ENCODE measurements at places on chromosomes 2 and 18. TPM values are rescaled to one million over a fixed set of nuclear protein-coding genes. Genes with fewer than 3 reads are reported as not detected.

GRCh38 chr2:215782965-215783364 lies 230.4 kb downstream of the MREG start:
- no peaks in the 10 kb centered on the region for H3K27me3 ChIP-seq
- H3K4me3 ChIP-seq, result no peak overlapping the region
- no peak for DNase-seq
- H3K27ac ChIP-seq, result no peak overlapping the region
- no peaks in the 10 kb centered on the region for H3K36me3 ChIP-seq

DNA sequence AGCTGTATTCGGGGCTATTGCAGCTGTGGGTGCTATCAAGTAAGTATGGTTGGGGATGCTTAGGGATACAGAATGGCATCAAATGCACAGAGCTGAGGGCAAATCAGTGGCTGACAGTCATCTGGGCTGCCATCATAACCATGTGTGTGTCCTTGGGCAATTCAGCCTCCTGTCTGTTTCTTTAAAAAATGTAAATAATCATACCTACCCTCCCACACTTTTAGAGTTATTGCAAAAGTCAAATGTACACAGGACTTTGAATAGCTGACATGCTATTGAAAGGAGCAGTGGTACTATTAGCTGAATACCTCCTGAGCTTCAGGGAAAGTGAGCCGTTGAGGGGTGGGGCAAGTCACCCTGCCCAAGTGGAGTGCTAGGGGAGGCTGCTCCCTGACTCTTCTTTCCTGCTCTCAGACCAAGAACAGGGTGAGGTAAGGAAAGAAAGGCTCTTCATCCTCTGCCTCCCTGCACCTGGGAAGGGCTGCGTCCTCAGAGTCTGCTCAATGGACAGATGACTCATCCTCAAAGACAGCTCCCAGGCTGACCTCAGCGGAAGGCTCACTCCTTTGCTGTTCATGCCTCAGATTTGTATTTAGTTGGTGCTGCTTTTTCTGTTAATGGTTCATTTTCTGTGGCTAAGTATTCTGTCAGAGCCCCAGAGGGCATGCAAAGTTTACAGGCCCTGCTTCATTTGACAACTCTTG lies 54.9 kb upstream of the BZW1 start:
- H3K27me3 ChIP-seq, result no peaks in the 10 kb centered on the region
- no peak overlapping the region for H3K27ac ChIP-seq
- peaks cover 5% of the 10 kb centered on the region for H3K4me1 ChIP-seq
- no peak overlapping the region for H3K4me3 ChIP-seq
- no peaks in the 10 kb centered on the region for H3K36me3 ChIP-seq

DNA sequence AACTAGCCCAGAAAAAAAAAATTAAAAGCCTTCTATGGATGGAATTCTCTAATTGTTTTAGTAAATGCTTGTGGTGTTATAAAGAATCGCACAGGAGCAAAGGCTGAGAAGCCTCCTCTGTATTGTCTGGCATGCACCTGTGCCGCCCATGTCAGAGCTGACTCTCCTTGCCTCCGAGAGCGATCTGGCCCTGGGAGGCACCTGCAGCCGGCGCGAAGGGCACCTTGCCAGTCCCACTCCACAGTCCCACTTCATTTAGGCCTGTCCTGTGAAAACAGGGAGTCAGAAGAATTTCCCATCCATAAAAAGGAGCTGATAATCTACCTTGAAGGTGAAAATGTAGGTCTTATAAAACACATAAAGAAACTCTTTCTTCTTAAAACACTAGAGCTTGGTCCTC lies 170.9 kb upstream of the PXDN start:
- H3K4me3 ChIP-seq, result no peak overlapping the region
- no peaks in the 10 kb centered on the region for H3K4me1 ChIP-seq
- no peaks in the 10 kb centered on the region for H3K36me3 ChIP-seq
- DNase-seq, result no peak

DNA sequence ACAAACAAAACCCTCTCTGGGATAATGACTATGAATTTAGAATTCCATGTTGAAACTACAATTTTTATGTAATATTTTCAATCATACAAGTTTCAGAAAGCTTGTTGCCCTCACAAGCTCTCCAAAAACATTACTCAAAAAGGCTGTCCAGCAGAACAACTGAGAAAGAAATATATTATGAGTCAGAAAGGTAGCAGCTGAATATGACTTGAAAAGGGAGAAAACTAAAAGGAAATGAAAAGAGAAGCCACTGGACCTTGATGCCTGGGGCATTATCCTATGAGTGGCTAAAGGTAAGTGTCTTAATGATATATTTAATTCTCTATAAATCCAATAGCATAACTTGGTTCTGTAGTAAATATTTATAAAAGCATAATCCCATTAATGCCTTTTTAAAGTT lies 61.8 kb downstream of the NXPH2 start:
- H3K36me3 ChIP-seq, result no peaks in the 10 kb centered on the region
- no peak overlapping the region for H3K4me3 ChIP-seq
- no peaks in the 10 kb centered on the region for H3K27me3 ChIP-seq
- no peak for DNase-seq
- no peaks in the 10 kb centered on the region for H3K4me1 ChIP-seq
- H3K27ac ChIP-seq, result no peak overlapping the region

GRCh38 chr2:225040856-225041206 lies 1.4 kb downstream of the DOCK10 start:
- no peaks in the 10 kb centered on the region for H3K36me3 ChIP-seq
- no peaks in the 10 kb centered on the region for H3K4me1 ChIP-seq
- no peak for DNase-seq
- peaks cover 25% of the 10 kb centered on the region for H3K27me3 ChIP-seq
- H3K27ac ChIP-seq, result no peak overlapping the region
- H3K4me3 ChIP-seq, result peak overlapping the region; percentile 41

DNA sequence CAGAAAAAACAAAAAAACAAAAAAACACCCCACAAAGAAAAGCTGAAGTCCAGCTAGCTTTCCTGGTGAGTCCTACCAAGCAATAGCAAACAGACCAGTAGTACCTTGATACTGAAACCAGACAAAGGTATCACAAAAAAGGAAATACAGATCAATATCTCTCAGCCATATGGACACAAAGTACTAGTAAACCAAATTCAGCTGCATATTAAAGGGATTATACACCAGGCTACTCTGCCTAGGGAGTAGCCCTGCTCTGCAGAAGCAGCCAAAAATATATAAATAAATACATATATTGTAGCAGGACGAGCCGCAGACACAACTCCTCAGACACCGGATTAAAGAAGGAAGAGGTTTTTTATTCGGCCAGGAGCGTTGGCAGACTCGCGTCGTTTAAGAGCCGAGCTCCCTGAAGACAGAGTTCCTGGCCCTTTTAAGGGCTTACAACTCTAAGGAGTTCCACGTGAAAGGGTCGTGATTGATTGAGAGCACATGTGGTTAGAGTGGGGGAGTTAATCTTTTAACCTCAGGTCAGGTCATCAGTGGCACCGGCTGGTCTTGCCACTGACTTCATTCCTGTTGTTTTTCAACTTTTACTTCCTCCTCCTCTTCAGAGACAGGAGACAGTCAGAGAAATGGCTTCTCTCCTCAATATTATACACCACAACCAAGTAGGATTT lies 38.4 kb upstream of the DTNB start:
- peaks cover 3% of the 10 kb centered on the region for H3K27me3 ChIP-seq
- DNase-seq, result no peak
- no peaks in the 10 kb centered on the region for H3K36me3 ChIP-seq
- no peak overlapping the region for H3K4me3 ChIP-seq
- H3K27ac ChIP-seq, result peak overlapping the region; percentile 59

DNA sequence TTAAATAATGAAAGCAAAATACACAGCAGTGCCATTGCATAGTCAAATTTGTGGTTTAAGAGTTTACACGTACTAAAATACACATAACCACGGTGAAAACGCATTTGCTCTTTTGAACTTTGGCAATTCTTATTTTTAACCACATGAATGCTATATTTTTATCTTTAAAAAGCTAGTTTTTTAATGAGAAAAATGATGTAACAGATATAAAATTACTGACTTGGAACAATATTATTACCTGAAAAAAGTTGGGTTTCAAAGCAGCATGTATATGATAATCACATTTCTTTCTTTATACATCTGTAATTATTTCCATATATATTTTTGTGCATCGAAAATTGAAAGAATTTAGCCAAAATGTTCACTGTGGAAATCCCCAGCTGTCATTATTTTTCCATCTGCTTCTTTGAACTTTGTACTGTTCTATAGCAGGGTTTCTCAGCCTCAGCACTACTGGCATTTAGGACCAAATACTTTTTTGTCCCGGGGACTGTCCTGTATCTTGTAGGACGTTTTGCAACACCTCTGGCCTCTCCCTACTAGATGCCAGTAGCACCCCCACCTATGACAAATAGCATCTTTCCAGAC lies 75.9 kb upstream of the CAB39 start:
- no peak overlapping the region for H3K4me3 ChIP-seq
- H3K36me3 ChIP-seq, result no peaks in the 10 kb centered on the region
- no peaks in the 10 kb centered on the region for H3K4me1 ChIP-seq
- no peak for DNase-seq
- no peaks in the 10 kb centered on the region for H3K27me3 ChIP-seq

GRCh38 chr2:189662669-189663226 lies 1.5 kb downstream of the ASNSD1 start:
- no peaks in the 10 kb centered on the region for H3K27me3 ChIP-seq
- H3K4me3 ChIP-seq, result peak overlapping the region; percentile 76
- H3K27ac ChIP-seq, result no peak overlapping the region
- no peak for DNase-seq

GRCh38 chr2:5479265-5479928 lies 212.8 kb upstream of the SOX11 start:
- H3K27ac ChIP-seq, result no peak overlapping the region
- DNase-seq, result no peak
- no peaks in the 10 kb centered on the region for H3K36me3 ChIP-seq
- no peak overlapping the region for H3K4me3 ChIP-seq
- no peaks in the 10 kb centered on the region for H3K4me1 ChIP-seq

DNA sequence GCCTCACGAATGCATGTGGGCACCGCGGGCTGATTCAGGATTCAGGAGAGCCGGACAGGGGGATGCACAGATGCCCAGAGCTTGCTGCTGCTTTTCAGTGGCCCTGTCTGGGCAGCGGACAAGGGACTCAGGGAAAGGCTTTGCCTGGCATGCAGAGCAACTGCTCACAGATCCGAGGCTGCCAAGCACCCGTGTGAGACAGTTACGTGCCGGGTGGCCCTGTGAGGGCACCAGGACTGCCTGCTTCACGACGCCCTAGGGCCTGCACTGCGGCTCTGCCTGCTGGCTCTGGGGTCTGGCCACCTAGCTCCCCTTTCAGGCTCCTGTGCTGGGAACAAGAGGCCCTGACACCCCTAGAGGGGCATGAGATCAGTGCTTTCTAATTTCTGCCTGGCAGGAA lies 221.4 kb upstream of the PXDN start:
- H3K27ac ChIP-seq, result no peak overlapping the region
- H3K4me1 ChIP-seq, result no peaks in the 10 kb centered on the region
- no peaks in the 10 kb centered on the region for H3K27me3 ChIP-seq
- no peak for DNase-seq
- no peak overlapping the region for H3K4me3 ChIP-seq
- H3K36me3 ChIP-seq, result no peaks in the 10 kb centered on the region

DNA sequence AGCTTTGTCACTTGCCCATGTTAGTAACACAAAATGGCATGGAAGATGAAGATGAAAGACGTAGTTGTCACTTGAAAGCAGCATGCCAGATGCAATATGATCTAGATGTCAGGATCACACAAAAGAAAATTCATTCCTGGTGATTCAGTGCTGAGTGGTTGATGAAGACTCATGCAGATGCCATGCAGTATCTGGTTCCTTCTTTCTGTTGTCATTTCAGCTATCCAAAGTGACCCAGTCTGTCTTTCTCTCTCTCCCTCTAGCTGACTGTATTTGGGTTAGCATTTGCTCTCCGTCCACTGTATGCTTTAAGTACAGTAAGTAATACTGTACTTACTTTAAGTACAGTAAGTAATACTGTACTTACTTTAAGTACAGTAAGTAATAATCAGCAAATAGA lies 50.4 kb downstream of the TTN start:
- peaks cover 98% of the 10 kb centered on the region for H3K36me3 ChIP-seq
- H3K4me3 ChIP-seq, result no peak overlapping the region
- H3K4me1 ChIP-seq, result no peaks in the 10 kb centered on the region
- DNase-seq, result no peak
- H3K27me3 ChIP-seq, result no peaks in the 10 kb centered on the region

DNA sequence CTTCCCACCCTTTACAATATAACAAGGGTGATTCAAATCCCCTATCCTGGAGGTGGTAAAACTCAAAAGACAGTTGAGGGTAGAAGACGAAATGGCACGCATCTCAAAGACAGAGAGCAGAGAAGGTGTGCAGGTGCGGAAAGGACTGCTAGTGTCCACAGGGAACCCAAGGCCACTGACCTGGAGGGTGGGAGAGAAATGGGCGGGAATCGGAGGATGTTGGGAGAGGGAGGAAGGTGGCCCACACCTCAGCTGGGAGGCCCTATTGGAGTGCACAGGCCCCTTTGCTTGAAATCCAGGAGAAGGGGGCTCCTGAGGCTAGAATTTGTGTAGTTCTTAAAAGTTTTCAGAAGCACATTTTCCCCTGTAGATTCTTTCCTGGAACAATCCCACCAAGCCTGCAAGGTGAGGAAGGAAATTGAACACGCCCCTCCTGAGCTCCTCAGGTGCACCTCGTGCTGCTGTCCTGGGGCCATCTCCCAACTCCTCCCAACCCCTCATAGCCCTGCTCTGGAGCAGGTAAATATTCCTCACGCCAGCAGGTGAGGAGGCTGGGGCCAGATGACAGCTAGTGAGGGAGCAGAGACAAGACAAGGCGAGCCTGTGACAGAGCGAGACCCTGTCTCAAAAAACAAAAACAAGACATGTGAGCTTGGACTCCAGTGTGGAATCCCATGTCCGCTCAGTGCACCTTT lies 99.3 kb downstream of the MCFD2 start:
- peak overlapping the region; percentile 94 for H3K27ac ChIP-seq
- H3K4me1 ChIP-seq, result peaks cover 54% of the 10 kb centered on the region

DNA sequence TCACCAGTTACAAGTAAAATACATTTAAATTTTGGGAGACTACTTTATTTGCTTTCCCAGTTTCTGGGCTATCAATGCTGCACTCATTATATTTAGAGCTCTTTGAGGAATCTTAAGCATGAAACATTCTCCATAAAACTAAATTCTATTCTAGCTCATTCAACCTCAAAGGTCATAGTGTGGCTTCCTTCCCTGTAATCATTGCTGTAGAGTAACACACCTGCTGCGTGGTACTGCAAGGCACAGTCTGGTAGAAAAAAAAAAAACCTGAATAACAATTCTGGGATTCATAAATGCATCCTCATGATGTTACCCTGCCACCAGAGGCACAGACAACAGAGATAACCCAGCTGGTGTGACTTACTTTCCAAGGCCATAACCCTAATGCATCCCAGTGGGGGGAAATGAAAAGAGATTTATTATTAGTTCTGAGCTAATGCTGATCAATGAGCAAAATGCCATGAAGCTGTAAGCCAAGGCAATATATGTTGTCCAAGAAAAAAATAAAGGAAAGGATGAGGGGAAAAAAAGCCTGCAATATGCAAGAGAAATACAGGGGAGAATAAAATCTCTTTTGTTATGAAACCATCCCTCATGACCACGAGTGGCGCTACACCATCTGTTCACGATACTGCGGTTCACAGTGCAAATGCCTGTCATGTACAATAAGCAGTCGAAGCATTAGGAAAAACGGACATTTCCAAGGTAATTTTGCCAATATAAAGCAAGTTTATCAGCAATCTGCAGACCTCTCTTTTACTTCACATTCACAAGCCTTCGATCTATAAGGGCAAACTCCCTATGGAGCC lies 1481.6 kb upstream of the PIK3C3 start:
- no peak overlapping the region for H3K27ac ChIP-seq
- H3K4me1 ChIP-seq, result no peaks in the 10 kb centered on the region
- no peak overlapping the region for H3K4me3 ChIP-seq
- no peaks in the 10 kb centered on the region for H3K36me3 ChIP-seq
- H3K27me3 ChIP-seq, result no peaks in the 10 kb centered on the region
- no peak for DNase-seq

ZNF396 gene
- 0.64 TPM for total RNA-seq

PLA2R1 gene
- 0.88 TPM for total RNA-seq

AFTPH gene
- 11.4 TPM for total RNA-seq

ASTL gene
- not detected for total RNA-seq

All from heart left ventricle (tissue), 16 donors.